Activated T-helper 2 cell treated with anti-CD3 and anti-CD28 coated beads, Interferon-gamma antibody, Interleukin-2, Interleukin-4, amounts not matched to agents 10 μg/mL and 5 μg/mL and 100 μg/mL, durations not matched to agents 14 hours and 24 hours and 36 hours (primary cell): ENCODE measurements at places on chromosomes 2 and 18. TPM values are rescaled to one million over a fixed set of nuclear protein-coding genes. Genes with fewer than 3 reads are reported as not detected.
A peak's percentile ranks its signal among the peaks of the same experiment; 100 is the strongest.

DNA sequence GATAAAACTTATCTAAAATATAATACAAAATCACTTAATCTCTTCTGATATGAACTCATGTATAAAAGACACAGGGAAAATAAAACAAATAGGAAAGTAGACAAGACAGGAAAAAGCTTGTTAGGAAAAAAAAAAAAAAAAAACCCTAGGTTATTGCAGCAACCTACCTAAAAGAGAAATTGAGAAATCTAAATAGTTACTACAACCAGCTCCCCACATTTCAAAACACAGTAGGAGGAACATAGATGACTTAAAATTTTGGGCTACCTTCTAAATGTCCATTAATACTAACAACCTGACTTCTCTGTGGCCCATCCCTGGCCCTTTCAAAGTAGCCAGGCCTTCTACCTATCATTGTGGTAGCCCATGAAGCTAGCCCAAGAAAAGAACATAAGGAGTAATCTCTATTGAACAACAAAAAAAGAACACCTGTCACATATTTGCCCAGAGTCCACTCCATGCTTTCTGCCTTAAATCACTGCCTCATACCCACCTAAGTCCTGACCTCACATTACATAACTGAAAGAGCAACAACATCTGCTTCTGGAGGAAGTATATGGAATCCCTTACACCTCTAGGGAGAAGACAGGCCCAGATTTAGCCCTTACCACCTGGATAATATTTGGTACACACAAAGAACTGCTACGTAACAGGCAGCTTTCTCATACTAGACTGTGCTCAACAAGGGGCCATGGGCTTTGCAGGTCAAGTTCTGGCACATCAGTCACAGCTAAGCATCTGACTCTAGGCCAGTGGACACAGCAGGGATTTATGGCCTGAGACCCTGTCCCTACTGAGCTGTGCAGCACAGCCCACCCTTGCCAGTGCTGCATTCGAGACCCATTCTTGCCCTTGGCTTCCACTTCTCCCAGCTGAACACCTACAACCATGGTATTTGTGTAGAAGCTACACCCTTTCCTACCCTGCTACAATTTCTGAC is 8.5 kb downstream of the SUCLG1 start:
- no peak for DNase-seq
- no peak overlapping the region for H3K4me3 ChIP-seq
- H3K36me3 ChIP-seq = peaks cover 24% of the 10 kb centered on the region

GRCh38 chr2:54088191-54088634 is 27.2 kb upstream of the ACYP2 start:
- H3K27me3 ChIP-seq = peaks cover 5% of the 10 kb centered on the region
- H3K4me3 ChIP-seq = no peak overlapping the region
- no peak for DNase-seq

DNA sequence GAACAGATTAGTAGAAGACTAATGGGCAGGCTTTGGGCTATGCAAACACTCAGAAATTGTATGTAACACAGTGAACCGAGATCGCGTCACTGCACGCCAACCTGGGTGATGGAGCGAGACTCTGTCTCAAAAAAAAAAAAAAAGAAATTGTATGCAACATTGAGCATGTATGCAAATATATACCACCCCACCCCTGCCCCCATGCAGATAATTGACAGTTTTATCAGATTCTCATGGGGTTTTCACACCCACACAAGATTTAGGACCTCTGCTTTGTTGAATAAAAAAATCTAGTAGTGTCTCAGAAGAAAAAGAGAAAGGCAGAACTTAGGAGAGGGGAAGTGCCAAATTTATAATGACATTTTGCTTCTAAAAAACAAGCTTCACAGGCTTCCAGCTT is 131.6 kb upstream of the FN1 start:
- H3K27ac ChIP-seq = no peak overlapping the region
- no peak for DNase-seq

DNA sequence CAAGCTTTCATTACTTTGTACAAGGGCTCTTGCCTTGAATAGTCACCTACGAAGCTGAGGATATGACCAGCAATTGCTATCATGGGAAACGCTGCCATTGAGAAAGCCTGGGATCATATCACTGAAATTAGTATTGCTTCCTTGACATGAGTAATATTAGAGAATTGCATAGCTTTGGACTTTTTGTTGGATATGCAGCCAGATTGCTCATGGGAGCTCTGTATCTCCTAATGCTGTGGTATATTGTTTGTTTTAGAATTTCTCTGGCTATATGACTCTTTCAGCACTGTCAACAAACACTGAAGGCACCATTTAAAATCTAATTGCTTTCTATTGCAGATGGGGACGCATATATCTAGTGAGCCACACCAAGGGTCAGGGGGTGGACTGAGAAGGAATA is 80.0 kb upstream of the WDSUB1 start:
- H3K36me3 ChIP-seq = no peaks in the 10 kb centered on the region
- H3K27me3 ChIP-seq = no peaks in the 10 kb centered on the region
- no peak overlapping the region for H3K27ac ChIP-seq
- H3K4me3 ChIP-seq = no peak overlapping the region
- H3K4me1 ChIP-seq = no peaks in the 10 kb centered on the region
- DNase-seq = no peak

Gene NETO1
- 0.18 TPM in 1 of 2 replicates, not detected in the other for total RNA-seq

Gene RNF152
- 0.21 TPM in 2 replicates for total RNA-seq

Gene AMER3
- total RNA-seq = not detected in 2 replicates

- no peaks in the 10 kb centered on the region for H3K4me1 ChIP-seq
- H3K4me3 ChIP-seq = no peak overlapping the region
- no peak for DNase-seq
These were observed 39.0 kb downstream of the HS1BP3 start for GRCh38 chr2:20611844-20612356.

DNA sequence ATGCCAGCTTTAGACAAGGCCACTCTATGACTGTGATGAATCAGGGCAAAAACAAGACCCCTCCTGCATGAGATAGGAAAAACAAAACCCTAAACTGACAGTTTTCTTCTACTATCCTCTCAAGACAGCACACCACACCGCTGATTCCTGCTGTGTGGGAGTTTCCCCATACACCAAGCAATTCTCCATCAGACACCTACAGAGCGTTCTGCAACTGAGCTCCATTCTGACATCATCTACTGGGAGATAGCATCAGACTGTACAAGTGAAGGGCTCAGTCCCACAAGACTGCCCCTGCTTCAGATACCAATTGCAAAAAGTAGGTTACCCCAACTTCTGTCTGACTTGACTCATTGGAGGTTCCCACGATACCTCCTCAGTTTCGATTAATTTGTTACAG is 130.6 kb downstream of the TSN start:
- no peaks in the 10 kb centered on the region for H3K36me3 ChIP-seq
- no peak overlapping the region for H3K4me3 ChIP-seq
- no peaks in the 10 kb centered on the region for H3K27me3 ChIP-seq
- no peak overlapping the region for H3K27ac ChIP-seq

Gene TCF7L1
- 0.11 and 0.18 TPM in 2 replicates for total RNA-seq

GRCh38 chr2:238517209-238517608 is 90.5 kb downstream of the ASB1 start:
- no peak overlapping the region for H3K4me3 ChIP-seq
- no peak overlapping the region for H3K27ac ChIP-seq
- no peaks in the 10 kb centered on the region for H3K36me3 ChIP-seq
- no peaks in the 10 kb centered on the region for H3K4me1 ChIP-seq
- no peak for DNase-seq

Gene CDK15
- total RNA-seq = not detected in 2 replicates

Gene TMEM178A
- 0.23 and 0.32 TPM in 2 replicates for total RNA-seq

DNA sequence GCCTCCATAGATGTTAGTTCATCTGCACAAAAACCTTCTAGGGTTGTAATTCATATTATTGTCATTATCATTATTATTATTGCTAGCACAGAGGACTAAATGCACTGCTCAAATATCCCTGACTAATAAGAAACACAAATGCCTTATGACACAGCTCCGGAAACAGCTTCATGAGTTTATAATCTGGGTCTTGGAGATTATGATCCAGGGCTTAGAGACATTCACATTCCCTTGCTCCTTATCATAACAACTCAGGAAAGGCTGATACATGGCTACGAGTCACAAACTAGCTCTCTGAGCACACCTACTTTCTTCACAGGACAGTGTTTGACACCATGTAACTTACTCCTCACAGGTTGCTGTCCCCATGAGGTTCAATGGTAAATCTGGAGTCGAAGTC is 102.2 kb upstream of the TTC39C start:
- no peaks in the 10 kb centered on the region for H3K36me3 ChIP-seq
- peaks cover 24% of the 10 kb centered on the region for H3K27me3 ChIP-seq
- no peak overlapping the region for H3K27ac ChIP-seq

DNA sequence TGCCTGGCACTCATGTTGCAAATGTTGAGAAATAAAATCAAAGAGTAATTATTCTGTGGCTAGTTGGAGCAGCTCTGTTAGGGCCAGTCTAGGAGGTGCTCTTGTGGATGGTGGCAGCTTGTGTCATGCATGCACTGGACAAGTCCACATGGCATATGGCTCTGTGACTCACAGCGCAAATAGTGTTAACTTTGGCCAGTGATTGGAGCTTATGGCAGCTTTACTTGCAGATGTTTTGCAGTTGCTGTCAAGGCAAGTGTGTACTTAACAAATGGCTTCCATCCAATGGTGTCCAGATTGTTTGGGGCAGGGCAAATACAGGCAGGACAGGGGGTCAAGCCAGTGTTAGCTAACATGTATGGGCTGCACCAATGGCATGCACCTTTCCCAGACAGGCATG is 26.1 kb upstream of the TMX3 start:
- H3K27ac ChIP-seq = no peak overlapping the region
- no peak overlapping the region for H3K4me3 ChIP-seq
- H3K27me3 ChIP-seq = no peaks in the 10 kb centered on the region
- H3K4me1 ChIP-seq = no peaks in the 10 kb centered on the region
- no peak for DNase-seq

- no peak overlapping the region for H3K27ac ChIP-seq
- no peaks in the 10 kb centered on the region for H3K27me3 ChIP-seq
- no peak overlapping the region for H3K4me3 ChIP-seq
- H3K4me1 ChIP-seq = no peaks in the 10 kb centered on the region
These were observed 701.8 kb downstream of the SUCLG1 start for GRCh38 chr2:83757329-83757728.

DNA sequence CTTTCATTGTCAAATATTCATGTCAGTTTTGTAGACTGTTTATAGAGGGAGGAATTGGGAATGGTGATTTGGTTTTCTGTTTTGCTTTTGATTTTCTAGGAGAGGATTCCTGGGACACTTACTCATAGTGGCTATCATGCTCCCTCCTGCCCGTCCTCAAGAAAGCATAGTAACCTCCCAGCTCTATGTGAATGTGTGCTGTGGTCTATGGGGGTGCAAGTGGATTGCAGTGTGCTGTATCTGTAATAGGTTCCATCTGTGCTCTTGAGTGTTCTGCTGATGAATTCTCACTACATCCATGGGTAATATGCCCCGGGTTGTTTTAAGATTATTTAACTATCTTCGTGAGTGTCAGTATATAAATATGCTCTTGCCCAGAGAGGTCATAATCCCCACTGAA is 811.3 kb downstream of the CNTNAP5 start:
- no peaks in the 10 kb centered on the region for H3K36me3 ChIP-seq
- no peaks in the 10 kb centered on the region for H3K27me3 ChIP-seq
- H3K4me1 ChIP-seq = no peaks in the 10 kb centered on the region
- H3K4me3 ChIP-seq = no peak overlapping the region
- DNase-seq = no peak

GRCh38 chr2:20488201-20488641 is 41.3 kb downstream of the RHOB start:
- H3K4me3 ChIP-seq = no peak overlapping the region
- H3K36me3 ChIP-seq = no peaks in the 10 kb centered on the region
- H3K27ac ChIP-seq = no peak overlapping the region
- no peaks in the 10 kb centered on the region for H3K4me1 ChIP-seq
- H3K27me3 ChIP-seq = peaks cover 1% of the 10 kb centered on the region
- no peak for DNase-seq

GRCh38 chr2:24870440-24870839 is 49.6 kb downstream of the ADCY3 start:
- no peak overlapping the region for H3K27ac ChIP-seq
- peaks cover 7% of the 10 kb centered on the region for H3K4me1 ChIP-seq
- no peaks in the 10 kb centered on the region for H3K27me3 ChIP-seq
- peaks cover 14% of the 10 kb centered on the region for H3K36me3 ChIP-seq

DNA sequence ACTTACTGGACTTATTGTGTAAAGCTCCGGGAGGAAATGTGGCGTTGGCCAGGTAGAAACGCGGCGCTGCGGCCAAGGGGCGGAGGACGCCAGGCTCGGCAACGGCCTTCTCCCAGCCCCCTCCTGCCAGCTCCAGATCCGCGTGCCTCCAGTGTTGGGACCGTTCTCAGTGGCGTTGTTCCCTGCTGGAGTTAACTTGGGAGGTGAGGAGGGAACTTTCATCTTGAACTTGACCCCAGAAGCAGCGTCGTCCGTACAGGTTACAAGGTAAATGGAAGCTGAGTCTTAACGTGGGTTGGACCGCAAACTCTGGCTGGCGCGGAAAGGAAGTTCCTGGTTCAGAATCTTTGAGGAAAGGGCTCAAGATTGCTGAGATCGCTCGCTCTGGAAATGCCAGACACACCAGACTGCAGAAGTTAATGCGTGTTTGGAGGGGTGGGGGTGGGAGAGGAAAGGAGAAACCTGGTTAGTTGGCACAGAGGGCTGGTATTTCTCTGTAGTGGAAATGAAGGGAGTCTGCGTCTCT is 1.3 kb downstream of the TANC1 start:
- no peaks in the 10 kb centered on the region for H3K36me3 ChIP-seq
- H3K4me1 ChIP-seq = peaks cover 13% of the 10 kb centered on the region
- no peak overlapping the region for H3K27ac ChIP-seq
- H3K27me3 ChIP-seq = peaks cover 69% of the 10 kb centered on the region
- no peak for DNase-seq
- H3K4me3 ChIP-seq = peak overlapping the region; percentile 73

Gene LRRTM4
- not detected in 2 replicates for total RNA-seq

DNA sequence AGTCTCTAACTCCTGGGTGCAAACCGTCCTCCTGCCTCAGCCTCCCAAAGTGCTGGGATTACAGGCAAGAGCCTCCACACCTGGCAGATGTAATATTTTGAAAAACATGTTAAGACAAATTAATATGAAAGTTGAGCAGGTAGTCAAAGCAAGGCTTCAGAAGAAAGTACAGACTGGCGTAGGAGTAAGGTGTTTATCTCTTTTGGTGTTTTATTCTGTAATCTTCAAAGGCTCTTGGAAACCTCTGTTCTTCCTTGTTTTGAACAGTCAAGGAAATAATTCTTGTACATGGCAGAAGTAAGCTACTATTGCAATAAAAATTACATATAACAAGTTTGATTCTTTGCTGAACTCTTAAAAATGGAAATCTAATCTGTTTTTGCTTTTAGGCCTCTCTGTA is 5.3 kb downstream of the RNF138 start:
- H3K27me3 ChIP-seq = no peaks in the 10 kb centered on the region
- no peak for DNase-seq

GRCh38 chr2:48459921-48460320 is 70.0 kb upstream of the STON1 start:
- H3K36me3 ChIP-seq = peaks cover 57% of the 10 kb centered on the region
- peaks cover 4% of the 10 kb centered on the region for H3K4me1 ChIP-seq
- H3K27ac ChIP-seq = no peak overlapping the region
- H3K4me3 ChIP-seq = no peak overlapping the region
- DNase-seq = no peak
- no peaks in the 10 kb centered on the region for H3K27me3 ChIP-seq

GRCh38 chr2:54725343-54726099 is 2.1 kb downstream of the EML6 start:
- H3K4me3 ChIP-seq = peak overlapping the region; percentile 77
- H3K36me3 ChIP-seq = peaks cover 3% of the 10 kb centered on the region
- H3K4me1 ChIP-seq = peaks cover 17% of the 10 kb centered on the region

- peaks cover 49% of the 10 kb centered on the region for H3K4me1 ChIP-seq
- peaks cover 6% of the 10 kb centered on the region for H3K36me3 ChIP-seq
- no peak for DNase-seq
- peak overlapping the region; percentile 4 for H3K27ac ChIP-seq
- no peak overlapping the region for H3K4me3 ChIP-seq
- H3K27me3 ChIP-seq = peaks cover 15% of the 10 kb centered on the region
These were observed 357.0 kb upstream of the ID2 start for GRCh38 chr2:8324901-8325300.

Gene PDCD1
- total RNA-seq = 42.0 and 44.7 TPM in 2 replicates

Gene CXCR2
- 0.09 TPM in 1 of 2 replicates, not detected in the other for total RNA-seq
